NCI-H524 (cell line): ENCODE measurements at places on chromosomes 1 and 21.

- peak; percentile 65 for DNase-seq
These were observed at the start of gene MARK1 for GRCh38 chr1:220527908-220528678. Gene MARK1, plus strand, starts transcription at chr1:220528136. Its CDS starts 687 bp downstream, at chr1:220528823.

- no peak for DNase-seq
These were observed 155.8 kb upstream of the TMEM51 start for GRCh38 chr1:14997646-14998276.

GRCh38 chr1:42941640-42942330 lies 16.9 kb downstream of the SLC2A1 start:
- no peak for DNase-seq

DNA sequence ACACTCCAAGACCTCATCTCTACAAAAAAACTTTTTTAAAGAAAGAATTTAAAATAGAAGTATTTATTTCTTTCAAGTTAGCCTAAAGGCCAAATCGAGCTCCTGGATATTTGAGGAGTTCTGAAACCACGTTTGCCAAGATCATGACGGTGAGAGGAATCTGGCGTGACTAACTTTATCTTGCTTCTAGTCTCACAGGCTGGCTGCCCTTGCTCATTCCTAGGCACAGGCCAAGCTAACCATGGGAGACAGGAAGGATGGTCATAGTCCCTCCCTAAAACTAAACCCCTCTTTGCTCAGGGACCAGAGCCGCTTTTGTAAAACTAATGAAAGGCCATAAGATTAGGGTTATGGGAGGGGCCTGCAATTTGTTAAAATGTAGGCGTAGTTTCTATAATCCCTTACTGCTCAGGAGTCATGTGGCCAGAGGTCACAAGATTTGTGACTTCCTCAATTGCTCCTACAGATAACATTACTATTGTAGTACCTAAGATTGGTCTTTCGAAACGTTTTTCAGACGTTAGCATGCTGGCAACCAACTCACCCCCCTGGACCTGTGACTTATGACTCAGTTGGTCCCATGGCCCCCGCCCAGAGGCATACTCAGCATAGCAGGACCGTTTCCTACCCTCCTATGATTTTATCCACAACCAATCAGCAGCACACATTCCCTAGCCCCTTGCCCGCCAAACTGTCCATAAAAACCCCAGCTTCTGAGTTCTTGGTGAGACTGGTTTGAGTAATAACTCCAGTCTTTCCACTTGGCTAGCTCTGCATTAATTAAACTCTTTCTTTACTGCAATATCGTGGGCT lies 425.0 kb downstream of the SMYD3 start:
- DNase-seq = no peak

DNA sequence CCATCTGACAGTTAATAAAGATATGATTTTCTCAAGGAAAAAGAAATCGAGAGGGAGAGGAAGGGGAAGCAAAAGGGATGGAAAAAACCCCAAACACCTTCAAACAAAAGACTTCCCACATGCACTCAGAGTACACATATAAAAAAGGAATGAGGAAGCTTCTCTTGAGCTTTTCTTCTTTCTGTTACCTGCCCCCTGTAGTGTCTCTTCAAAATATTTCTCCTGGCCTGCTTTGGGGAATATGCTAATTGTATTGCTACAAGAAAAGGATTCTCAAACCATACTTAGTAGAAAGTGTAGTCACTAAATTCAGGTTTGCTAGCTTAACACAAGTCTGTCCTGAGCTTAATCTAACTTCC lies 58.7 kb downstream of the KIF14 start:
- no peak for DNase-seq

- DNase-seq = no peak
These were observed 9.6 kb downstream of the ZNF648 start for GRCh38 chr1:182051938-182052337.

GRCh38 chr1:36083635-36084496 lies at the start of gene TEKT2:
Gene TEKT2, plus strand, starts transcription at chr1:36084094. Its CDS starts 828 bp downstream, at chr1:36084922.
- DNase-seq = peak; percentile 43

GRCh38 chr1:220803401-220804201 lies 16.9 kb downstream of the MTARC1 start:
- no peak for DNase-seq

GRCh38 chr1:212615201-212615470 lies 6.6 kb downstream of the ATF3 start:
- no peak for DNase-seq

DNA sequence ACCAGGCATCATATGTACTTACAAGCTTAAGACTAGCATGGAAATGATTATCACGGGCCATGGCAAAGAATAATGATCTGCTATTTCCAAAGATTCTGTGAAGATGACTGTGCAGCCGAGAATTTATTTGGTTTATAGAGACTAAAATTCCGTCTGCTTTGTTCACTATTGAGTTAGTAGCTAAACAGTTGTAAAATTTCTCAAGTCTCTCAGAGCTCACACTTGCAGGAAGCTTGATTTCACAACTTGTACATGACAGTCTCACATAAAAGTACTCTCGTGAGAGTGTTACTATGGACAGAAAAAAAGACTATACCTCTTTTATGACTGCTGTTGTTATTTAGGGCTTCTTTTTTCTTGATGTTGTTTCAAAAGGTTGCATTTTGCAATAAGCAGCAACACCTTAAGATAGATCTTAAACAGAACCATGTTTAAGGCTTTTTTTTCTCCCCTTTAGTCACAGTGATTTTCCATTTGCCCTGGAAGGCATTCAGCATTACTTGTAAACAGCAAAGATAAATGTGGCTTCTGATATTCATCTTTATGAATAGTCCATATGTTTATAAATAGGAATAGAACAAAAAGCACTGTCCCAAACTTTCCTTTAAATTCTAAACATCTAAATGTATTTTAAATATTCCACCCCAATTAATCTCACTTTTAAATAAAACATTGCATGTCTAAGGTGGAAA lies 24.8 kb downstream of the ST6GALNAC5 start:
- no peak for DNase-seq
